A549 treated with CpdA at 1 μM for 4 hours (cell line): ENCODE measurements at places on chromosomes 2 and 18. TPM values are rescaled to one million over a fixed set of nuclear protein-coding genes. Genes with fewer than 3 reads are reported as not detected.

Gene MARCO
- total RNA-seq: 0.09 to 0.11 TPM in 2 of 5 replicates, not detected in the others

Gene BMPR2
- 10.7 to 17.7 TPM (median 15.2 TPM) in 5 replicates for total RNA-seq

Gene OSBPL6
- total RNA-seq: 6.5 to 7.9 TPM (median 7.0 TPM) in 5 replicates

Gene GPR35
- total RNA-seq: 0.40 to 1.3 TPM (median 0.93 TPM) in 5 replicates

Gene LIMS3
- not detected in 5 replicates for total RNA-seq

Gene ALPP
- 0.23 to 0.37 TPM (median 0.35 TPM) in 5 replicates for total RNA-seq

Gene CDK15
- total RNA-seq: not detected in 5 replicates

Gene ABCA12
- total RNA-seq: 0.10 to 0.21 TPM (median 0.17 TPM) in 5 replicates

Gene CWC22
- 11.6 to 19.6 TPM (median 12.8 TPM) in 5 replicates for total RNA-seq

Gene LRRTM1
- total RNA-seq: not detected in 5 replicates

Gene TRIM43
- total RNA-seq: 0.07 TPM in 1 of 5 replicates, not detected in the others
